Cardiac septum (tissue), 1 donor: ENCODE measurements at places on chromosomes 13 and 19. TPM values are rescaled to one million over a fixed set of nuclear protein-coding genes. Genes with fewer than 3 reads are reported as not detected.

DNA sequence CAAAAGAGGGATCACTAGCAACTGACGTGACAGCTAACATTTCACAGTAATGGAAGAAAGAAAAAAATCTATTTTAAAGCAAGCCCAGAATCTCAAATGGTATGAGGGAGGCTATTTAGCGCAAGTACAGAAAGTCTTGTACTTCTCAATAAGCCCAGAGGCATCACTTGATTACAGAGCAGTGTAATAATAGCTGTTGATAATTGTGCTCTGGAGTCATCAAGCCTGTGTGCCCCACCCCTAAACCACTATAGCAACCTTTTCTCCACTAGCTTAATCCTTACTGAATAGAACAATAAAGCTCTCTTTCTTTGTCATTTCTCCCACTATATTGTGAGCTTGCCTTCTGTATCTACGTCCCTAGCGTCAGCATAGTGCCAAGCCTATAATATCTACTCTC lies 56.6 kb downstream of the FREM2 start:
- DNase-seq, result no peak

DNA sequence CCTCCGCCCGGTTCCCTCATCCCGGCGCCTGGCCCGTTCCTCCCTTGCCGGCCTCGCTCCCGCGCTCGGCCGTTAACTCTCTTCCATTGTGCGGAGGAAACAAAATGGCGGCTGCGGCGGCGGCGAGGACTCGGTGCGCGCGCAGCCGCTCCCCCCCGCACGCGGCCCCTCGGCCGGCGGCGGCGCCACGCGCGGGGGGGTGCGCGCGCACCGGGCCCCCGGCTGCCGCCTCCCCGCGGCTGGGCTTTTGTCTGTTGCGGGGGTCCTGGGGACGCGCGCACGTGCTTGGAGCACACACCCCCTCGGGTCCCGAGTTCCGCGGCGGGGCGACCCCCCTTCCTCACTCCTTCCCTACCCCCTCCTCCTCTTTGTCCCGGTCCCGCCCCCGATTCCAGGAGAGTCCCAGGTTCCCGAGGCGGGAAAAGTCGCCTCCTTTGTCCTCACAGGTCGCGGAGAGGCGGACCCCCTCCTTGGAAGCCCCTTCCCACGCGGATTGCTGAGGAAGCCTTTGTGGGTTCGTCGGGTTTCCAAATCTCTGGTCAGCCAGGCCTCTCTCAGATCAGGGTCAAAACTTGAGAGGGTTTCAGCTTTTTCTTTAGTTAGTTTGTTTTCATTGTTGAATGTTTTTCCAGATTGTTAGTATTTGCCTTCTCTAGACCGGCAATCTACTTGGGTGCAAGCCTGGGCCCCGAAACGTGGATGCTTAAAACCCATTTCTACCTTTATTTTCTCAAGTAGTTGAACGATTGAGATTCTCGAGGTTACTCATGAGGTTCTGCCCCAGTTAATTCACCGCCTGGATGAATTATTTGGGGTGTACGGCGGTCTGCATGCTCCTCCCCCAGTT lies 687 bp downstream of the ILF3 start:
- DNase-seq, result peak; percentile 77

DNA sequence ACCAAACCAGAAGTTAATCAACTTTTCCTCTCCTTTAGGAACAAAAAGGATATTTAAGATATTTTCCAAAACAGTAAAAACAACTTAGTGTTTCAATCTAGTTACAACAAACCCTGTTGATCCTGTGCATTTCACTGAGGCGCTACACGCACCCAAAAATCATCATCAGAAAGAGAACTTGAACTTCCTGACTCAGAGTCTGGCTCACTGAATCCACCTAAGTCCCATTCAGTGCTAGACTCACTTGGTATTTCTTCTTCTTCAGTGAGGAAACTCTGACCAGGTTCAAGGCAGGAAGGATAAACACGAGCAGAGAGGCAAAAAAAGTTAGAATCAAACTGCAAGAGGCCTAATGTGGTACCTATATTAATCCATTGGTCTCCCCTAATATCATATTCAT lies 2.2 kb downstream of the KBTBD6 start:
- DNase-seq, result no peak

GRCh38 chr13:100069278-100069677 lies 19.6 kb upstream of the PCCA start:
- no peak for DNase-seq

GRCh38 chr19:39679056-39679790 lies 23.5 kb downstream of the LGALS16 start:
- DNase-seq, result no peak

DNA sequence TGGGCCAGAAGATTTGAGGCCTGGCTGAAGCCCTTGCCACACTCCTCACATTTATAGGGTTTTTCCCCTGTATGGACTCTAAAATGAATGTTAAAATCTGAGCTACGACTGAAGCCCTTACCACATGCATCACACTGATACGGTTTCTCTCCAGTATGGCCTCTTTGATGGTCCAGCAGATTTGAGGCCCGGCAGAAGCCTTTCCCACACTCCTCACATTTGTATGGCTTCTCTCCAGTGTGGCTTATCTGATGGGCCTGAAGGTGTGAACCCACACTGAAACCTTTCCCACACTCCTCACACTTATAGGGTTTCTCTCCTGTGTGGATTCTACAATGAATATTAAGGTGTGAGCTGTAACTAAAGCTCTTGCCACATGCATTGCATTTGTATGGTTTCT lies 21.0 kb downstream of the ZNF45 start:
- no peak for DNase-seq

GRCh38 chr13:112056739-112057438 lies 10.1 kb upstream of the SOX1 start:
- DNase-seq, result peak; percentile 57

DNA sequence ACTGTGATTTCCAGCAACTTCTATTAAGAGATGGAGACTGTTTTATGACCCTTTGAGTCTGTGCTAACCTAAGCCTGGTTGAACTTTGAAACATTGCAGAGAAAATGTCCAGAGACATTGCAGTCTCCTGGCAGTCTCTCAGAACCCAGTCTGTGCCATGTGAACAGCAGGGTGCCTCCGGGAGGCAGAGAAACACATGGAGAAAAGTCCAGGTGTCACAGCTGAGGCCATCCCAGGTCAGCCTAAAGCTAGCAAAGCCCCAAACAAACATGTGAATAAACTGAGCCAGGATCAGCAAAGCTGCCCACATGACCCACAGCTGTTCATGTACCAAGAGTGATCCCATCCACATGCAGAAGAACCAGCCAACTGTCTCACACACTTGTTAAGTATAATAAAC lies 7.8 kb downstream of the CYP4F11 start:
- DNase-seq, result no peak

Gene HSPH1
- total RNA-seq, result 61.9 TPM

Gene KIR2DL1
- total RNA-seq, result not detected

Gene INSR
- 113 TPM for total RNA-seq
